ENCODE measurements at places on chromosomes 5 and 9.

GRCh38 chr9:78386773-78387172 lies 89.8 kb downstream of the PSAT1 start:
- DNase-seq, result no peak

GRCh38 chr9:90114641-90115425 lies 510.0 kb downstream of the GADD45G start:
- no peak for DNase-seq

DNA sequence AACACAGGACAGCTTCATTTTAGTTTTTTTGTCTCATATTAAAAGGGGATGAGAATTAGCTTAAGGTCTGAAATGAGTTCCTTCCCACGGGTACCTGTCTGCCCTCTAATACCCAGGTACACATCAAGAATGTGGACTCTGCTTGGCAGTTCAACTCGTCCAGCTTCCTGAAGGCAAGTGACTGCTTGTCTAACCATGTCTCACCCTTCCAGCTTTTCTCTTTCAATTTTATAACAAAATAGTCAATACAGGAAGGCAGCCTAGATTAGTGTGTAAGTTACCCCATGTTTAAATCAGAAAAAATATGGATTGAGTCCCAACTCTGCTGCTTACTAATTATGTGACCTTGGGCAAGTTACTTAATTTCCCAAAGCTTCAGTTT lies 50.5 kb upstream of the C5orf46 start:
- DNase-seq, result no peak

DNA sequence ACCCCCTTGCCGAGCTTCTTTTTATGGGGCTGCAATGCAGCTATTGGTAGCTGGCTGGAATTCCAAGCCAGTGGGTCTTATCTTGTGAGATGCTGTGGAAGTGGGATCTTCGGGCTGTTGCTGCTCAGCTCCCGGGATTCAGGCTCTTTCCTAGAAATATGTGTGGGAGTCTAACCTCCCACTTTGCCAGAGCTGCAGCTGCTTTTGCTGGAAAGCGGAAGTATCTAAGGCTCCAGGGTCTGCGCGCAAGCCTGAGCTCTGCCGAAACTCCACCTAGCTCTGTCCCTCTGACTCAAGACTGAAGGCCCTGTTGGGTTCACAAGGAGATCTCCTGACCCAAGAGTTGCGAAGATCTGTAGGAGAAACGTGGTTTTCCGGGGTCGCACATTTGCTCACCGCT lies 151.1 kb upstream of the ANKRD55 start:
- DNase-seq, result no peak

- no peak for DNase-seq
Observed at GRCh38 chr5:61290791-61291210, 41.3 kb upstream of the ZSWIM6 start.

DNA sequence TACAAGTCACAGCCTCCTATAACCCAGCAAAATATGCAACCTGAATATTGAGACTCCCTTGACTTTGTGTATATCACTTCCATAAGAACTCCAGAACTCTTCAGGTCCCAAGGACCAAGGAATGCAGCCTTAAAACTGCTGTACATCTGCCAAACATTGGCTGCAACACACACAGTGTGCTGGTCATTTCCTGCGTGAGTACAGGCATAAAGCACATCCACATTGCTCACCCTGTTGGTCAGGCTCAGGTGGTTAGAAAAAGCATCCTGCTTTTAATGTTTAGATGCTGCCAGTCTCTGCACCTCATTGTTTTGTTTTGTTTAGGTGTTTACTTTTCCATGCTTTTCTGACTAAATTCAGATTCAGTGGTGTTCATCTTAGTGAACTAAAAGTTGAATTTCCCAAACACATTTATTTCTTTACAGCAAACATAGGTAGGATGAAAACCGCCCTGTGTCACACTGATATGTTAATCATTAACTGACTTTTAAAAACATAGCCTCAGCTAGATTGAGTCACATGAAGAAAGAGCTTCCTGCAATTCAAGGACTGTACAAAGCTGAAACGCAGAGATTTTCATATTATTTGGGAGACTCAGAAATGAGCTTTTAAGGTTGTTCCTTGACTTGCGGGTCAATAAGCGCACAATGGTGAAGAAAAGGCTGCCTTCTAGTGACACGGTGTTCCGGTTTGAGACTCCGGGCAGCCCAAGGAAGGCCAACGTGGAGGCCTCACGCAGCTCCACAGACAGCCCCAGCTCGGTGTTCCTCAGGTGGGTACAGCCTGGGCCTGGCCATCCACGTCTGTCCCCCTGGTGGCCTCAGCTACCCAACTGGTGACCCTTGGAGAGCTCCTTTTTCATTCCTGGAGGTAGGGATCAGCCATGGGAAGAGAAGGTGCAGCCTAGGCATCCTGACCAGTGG lies 52.2 kb upstream of the GRAMD2B start:
- no peak for DNase-seq

- no peak for DNase-seq
Observed at GRCh38 chr5:16744164-16744880, 127.5 kb upstream of the RETREG1 start.

GRCh38 chr9:121217609-121218292 lies 16.1 kb upstream of the RAB14 start:
- no peak for DNase-seq

DNA sequence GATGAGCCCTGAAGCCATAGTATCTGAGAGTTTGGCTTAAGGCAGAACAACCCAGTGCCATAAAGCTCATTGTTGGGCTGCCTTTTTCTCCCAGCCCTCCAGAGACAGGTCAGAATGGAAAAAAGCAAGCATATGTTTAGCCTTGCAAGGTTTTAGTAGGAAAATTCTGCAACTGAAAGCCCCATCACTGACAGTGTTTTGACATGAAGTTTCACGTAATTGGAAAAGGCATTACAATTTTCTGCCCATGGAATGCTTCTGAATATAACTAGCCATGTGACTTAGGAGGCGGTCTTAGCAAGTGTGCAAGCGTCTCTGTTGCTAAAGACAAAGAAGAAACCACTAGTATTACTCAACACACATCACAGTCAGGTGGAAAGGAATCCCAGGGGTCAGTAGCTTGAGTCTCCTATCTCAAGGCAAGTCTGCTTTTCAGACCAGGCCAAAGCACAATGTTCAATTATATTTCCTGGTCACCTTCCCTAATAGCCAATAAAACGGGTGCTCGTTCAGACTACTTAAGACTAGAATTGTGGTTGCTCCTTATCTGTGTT lies 117.6 kb downstream of the CARTPT start:
- DNase-seq, result no peak

GRCh38 chr5:96924016-96924443 lies 11.8 kb upstream of the LNPEP start:
- DNase-seq, result no peak

GRCh38 chr9:133168432-133168831 lies 4.7 kb upstream of the GBGT1 start:
- no peak for DNase-seq

DNA sequence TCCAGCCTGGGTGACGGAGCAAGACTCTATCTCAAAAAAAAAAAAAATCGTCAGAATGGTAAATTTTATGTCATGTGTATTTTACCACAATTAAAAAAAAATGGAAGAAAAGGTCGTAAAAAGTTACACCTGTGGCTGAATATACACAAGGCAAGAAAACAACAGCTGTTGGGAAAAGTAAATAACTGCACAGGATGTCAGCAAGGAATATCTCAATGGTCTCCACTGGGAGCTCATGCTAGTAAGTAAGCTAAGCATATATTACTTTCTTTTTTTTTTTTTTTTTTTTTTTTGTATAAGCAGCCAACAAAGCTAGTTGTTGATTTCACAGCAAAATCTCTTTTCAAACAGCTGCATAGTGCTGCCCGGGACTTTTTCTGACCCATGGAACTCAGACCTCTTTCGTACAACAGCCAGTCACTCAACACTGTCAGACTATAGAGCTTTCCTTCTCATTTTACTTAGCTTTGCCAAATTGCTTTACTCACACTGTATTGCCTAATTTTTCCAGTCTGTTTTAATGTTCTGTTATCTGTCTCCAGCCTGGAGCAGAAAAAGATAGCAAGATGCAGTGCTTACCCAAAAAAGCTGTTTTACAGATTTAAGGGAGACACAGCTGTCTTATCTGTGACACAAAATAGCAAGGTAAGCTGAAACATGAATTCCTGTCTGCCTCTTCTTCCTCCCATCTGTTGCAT lies 175.9 kb downstream of the ENC1 start:
- no peak for DNase-seq

DNA sequence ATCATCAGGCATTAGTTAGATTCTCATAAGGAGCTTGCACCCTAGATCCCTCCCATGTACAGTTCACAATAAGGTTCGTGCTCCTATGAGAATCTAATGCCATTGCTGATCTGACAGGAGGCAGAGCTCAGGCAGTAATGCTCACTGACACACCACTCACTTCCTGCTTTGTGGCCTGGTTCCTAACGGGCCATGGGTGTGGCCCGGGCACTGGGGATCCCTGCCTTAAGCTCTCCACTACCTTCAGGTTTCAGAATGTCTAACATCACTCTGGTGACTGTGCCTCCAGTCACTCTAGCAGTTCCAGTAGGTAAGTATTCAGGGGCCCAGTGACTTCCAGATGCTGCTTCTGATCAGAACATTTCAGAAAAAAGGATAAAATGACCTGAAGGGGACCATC lies 152.4 kb downstream of the LRRC70 start:
- no peak for DNase-seq

- DNase-seq, result no peak
Observed at GRCh38 chr5:76608833-76609232, 14.4 kb downstream of the F2RL2 start.

DNA sequence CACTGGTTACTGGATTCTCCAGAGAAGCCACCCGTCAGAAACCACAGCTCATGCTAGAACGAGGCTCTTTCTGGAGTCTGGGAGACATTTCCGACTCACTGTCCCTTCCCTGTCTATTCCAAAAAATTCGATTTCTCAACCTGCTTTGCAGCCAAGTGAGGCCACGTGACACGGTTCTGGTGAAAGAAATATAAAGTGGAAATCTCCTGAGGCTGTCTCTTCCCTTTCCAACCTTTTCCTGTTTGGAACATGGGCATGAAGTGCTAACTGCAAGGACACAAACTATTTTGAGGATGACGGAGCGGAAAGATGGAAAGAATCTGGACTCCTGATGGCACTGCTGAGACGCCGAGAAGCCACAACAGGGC lies 6.1 kb upstream of the PTGS1 start:
- DNase-seq, result no peak

- DNase-seq, result no peak
Observed at GRCh38 chr9:89225991-89226471, 47.4 kb upstream of the SHC3 start.

- DNase-seq, result no peak
Observed at GRCh38 chr9:77770340-77770739, 122.2 kb upstream of the GNA14 start.

DNA sequence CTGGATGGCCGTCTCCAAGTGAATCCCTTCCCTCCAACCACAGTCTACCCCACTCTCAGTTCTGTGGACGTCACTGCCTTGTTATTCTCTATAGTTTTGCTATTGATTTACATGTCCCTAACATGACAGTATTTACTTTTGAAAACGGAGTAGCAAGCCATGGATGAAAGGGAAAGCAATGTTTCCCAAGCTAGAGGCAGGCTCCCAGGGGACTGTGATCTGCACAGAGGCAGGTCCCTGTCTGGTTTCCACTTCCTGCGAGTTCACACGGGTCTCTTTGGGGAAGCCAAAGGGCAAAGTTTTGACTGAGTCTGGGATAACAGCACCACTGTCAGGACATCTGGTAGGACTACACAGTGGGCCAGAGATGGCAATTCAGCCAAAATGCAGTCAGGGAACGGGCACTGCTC lies 12.7 kb downstream of the C9orf153 start:
- DNase-seq, result no peak

GRCh38 chr9:70874451-70874850 lies 247.0 kb downstream of the TRPM3 start:
- no peak for DNase-seq

DNA sequence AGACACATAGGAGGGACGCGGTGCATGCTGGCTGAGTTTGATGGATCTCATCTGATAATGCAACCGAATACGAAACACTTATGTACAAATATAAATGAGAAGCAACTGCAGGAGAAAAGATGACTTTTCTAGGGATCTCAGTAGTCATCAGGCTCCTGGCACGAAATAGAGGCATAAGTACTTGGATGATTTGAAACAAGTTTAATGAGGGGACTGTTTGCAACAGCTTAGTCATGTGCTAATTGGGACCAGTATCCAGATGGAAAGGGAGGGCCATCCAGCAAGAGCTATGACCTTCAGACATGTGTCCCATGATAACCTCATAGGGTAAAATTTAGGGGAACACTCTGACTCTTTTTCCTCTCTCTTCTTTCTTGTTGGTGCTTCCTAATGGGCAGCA lies 123.0 kb downstream of the EGFLAM start:
- DNase-seq, result no peak

- no peak for DNase-seq
Observed at GRCh38 chr5:122392824-122393223, 80.8 kb downstream of the SNCAIP start.

GRCh38 chr5:124180299-124180874 lies 566.1 kb downstream of the ZNF608 start:
- DNase-seq, result no peak

DNA sequence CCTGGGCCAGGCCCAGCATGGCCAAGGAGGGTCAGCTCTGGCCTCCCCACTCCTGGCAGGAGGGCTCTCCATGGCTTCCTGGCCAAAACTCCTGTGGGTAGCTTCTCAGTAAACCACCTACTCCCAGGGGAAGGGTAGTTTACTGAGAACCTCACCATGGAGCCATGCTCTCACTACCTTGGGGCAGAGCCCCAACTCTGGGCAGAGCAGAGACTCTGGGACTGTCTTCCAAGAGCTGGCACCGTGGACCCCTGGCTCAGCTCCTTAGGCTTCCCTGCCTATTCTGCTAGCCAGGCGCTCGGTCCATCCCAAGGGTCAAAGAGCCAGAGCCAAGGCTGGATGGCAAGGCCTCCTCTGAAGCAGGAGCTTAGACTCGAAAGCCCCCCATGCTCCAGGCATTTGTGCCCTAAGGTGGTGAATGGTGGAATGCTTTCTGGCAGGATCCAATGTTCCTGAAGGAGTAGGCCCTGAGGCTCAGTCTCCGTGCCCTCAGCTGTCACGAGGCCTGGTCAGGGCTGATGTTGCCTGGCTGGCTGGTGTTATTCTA lies 19.6 kb downstream of the TCF7 start:
- DNase-seq, result no peak

DNA sequence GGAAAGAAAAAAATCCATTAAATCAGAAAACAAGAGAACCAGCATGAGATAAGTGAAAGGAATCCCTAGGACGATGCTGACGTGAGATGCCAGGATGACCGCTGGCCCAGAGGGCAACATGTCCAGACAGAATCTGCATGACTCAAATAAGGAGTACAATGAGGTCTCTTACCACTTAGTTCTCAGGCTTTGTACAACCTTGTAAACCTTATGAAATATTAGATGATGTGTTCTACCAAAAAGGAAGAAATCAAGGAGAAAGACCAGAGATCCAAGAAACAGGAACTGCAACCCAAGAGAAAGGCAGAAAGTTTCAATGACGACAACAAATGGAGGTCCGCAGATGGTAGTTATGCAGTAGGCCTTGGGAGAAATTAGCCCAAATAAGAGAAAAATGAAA lies 2.8 kb upstream of the GPR150 start:
- DNase-seq, result no peak

GRCh38 chr5:54548565-54548964 lies 31.0 kb downstream of the SNX18 start:
- DNase-seq, result no peak

- no peak for DNase-seq
Observed at GRCh38 chr5:76615759-76616158, 7.4 kb downstream of the F2RL2 start.
